ENCODE measurements at places on chromosomes 4 and X.
A peak's percentile ranks its signal among the peaks of the same experiment; 100 is the strongest.

- peak; percentile 21 for DNase-seq
Observed at GRCh38 chr4:148216866-148217814, 225.1 kb downstream of the NR3C2 start.

DNA sequence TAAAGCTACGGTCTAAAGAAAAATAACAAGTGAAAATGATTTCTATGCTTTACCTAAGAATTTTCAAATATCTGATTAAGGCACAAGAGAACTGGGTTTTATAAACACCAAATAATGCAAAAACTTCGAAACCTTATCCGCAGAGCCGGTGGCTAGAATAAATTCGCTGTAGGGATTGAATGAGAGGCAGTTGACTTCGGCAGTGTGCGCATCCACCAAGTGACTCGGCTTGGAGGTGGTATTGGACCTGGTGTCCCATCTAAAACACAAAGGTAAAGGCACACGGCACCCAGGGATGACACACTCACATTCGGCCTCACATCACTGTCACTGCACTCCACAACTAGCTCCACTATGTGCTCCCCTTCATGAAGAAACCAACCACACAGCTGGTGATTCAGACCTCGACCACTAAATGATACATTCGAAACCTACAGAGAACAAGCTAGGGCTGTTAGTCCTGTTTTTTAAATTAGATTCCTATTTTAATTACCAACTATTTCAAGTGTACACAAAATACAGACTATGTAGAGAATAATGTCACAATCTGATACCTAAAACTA is 17.5 kb downstream of the RBBP7 start:
- DNase-seq, result no peak

DNA sequence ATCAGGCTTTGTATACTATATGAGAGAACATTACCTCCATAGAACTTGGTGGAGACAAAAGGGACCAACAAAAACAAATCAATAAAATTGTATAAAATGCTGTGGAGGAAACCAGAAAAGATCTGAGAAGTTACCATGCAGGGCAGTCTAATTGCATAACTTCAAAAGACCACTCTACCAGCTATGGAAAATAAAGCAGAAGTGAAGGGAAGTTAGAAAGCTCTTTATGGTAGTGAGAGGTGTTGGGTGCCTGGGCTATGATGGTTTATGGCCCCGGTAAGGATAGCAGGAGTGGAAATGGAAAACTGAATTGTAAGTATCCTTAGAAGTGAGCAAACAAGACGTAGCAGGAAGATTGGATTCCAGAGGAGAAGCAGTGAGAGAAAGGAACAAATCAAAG is 3.1 kb downstream of the TMEM184C start:
- no peak for DNase-seq

DNA sequence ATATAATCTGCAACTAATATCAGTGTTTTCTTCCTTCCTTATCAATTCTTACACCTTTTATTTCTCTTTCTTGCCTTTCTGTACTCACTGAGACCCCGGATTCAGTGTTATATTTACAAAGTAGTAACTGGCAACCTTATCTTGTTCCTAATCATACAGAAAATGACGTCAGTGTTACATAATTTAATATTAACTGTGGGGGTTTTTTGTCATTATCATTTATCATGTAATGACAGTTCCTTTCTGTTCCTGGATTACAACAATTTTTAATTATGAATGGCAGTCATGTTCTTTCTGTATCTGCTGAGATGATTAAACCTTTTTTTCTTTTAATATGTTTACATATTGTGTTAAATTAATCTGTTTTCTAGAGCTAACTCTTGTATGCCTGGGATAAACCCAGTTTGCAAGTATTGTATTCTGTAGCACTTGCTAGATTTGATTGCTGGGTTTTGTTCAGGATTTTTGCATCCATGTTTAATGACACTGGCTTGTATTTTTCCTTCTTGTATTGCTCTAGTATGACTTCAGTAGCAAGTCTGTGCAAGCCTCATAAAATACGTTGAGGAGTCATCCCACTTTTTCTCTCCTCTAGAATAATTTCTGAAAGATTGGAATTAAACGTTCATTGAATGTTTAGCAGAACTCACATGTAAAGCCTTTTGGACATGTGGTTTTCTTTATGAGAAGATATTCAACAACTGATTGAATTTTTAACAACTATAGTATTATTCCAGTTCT is 10.4 kb upstream of the HSPA4L start:
- DNase-seq, result no peak

DNA sequence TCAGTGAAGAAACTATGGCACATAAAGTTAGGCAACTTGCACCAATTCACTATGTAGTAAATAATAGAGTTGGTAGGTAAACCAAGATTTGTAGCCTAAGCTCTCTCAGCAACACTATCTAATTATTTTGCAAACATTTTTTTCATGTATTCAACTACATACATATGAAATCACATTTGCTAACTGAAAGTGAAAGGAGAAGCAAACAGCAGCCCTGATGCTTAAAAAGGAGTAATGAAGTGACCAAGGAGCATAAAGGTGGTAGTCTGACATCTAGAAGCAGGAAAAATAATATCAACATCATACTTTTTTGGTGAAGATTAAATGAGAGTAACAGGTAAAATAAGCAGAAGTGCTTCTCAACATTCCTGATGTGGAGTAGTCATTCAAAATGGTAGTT is 603.7 kb downstream of the GRXCR1 start:
- no peak for DNase-seq

DNA sequence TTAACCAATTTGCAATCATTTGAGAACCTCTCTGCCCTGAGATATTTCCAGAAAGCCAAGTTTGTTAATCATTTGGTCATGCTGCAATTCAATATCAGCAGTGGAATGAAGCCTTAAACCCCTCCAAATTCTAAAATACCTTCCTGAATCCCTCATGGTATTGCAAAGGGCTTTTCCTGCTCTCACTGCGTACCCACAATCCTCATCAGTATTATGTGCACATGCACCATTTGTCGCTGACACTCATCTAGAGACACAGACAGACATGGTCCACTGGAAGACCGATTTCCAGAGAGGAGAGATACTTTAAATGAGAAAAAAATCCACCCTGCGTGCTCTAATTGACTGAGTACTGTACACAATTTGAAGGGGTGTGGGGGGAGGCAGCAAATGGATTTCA is 104.4 kb downstream of the GPC3 start:
- DNase-seq, result peak; percentile 1

GRCh38 chrX:71458866-71459265 is 74.0 kb upstream of the OGT start:
- DNase-seq, result no peak

DNA sequence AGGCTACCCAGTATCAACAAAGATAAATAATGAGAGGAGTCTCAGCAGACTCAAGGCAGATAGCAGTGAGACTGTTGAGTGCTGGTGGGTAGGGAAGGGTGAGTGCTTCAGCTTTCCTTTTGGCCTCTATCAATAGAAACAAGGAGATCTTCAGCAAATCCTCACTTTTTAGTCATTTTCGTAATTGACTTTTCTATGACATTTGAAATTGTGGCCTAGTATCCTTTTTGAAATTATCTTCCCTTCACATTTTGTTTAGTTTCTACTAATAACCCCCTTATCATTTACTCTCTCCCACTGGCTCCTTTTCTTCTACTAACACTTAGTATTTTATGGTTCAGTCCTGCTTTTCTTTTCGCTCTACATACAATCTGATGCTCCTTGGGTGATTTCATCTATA is 44.9 kb downstream of the LIN54 start:
- DNase-seq, result no peak

DNA sequence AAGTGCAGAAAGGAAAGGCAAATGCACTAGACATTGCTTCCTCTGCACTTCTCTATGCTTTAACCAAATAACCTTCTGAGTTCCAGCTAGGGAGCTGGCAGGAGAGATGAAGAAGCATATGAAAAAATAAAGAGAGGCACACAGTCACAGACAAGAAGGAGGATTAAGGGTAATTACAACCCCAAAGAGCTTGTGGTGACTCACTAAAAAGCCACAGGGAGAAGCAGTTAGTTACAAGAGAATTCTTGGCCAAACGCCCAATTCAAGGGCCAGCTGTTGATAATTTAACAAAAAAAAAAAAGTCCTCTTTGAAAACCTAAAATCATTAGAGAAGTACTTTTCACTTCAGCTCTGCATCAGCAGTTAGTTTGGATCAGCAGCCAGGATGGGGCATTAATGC is 478.0 kb downstream of the KCNIP4 start:
- DNase-seq, result peak; percentile 84

- DNase-seq, result no peak
Observed at GRCh38 chr4:8859550-8860095, 12.0 kb downstream of the HMX1 start.

DNA sequence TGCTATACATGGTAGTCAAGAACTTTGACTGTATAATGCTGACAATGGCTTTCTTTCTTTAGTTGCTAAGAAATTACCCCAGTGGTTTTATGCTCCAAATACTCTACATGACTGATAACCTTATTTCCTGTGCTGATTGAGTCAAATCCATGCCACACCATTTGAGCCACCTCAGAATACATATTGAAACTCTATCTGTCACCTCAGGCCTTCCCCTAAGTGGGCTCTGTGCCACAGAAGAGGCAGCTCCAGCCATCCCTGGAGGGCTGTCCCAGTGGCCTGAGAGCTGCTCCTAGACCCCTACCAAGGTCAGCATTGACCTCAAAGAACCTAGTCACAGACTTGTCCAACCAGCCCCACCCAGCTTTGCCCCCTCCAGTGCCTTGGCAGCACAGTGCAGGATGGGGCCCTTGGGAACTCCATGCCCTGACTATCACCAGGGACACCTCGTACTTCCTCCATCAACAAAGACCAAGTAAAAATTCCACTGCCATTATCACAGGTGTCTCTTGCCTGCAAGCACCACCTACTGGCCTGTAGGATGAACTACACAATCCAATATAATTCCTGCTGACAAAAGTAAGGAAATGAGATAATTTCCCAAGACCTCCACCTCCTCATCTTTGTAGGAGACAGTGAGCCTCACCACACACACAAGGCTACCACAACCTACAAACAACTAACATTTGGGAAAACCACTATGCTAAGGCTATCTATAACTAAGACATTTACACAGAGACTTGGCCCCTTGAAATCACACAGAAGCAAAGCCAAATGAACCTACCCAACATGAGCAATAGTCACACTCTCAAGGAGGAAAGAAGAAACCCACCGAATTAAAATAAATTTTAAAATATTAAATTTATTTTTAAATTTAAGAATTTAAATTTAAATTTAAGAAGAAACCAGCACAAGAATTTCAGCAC is 239.9 kb downstream of the NKX6-1 start:
- DNase-seq, result peak; percentile 10

- no peak for DNase-seq
Observed at GRCh38 chrX:15567886-15568616, 32.7 kb downstream of the ACE2 start.

DNA sequence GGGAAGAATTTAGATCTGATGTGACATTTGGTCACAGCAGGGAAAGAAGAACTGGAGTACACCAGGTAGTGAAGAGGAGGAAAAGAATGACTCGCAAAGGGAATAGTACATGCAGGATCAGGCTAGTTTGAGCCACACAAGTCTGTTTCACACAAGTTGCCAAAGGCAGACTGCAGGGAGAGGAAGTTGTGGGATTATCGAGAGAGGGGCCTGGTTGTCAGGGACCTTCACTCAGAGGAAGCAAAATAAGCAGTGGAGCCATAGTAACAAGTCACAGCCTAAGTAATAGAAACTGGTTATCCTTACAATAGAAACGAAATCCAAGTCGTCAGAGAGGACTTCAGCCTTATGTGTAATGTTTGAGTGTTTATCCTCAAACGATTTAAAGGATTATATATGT is 316.7 kb upstream of the HTR2C start:
- no peak for DNase-seq

GRCh38 chr4:67701517-67701850 is 529 bp upstream of the UBA6 start:
- DNase-seq, result no peak

DNA sequence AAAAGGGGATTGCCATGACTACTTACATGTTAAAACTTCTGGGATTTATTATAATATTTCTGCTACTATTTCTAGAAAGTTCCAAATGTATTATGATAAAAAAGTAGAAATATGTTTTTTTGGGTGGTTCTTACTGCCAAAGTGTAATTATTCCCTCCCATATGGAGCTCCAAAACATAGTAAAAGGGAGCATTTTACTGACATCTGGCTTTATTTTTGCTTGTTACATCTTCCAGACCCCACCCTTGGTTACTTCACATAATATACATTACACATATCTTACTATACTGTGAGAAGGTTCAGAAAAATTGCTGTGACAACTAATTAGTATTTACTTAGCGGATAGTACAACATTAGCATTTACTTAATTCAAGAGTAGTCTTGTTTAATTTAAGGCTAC is 205.1 kb upstream of the TLL1 start:
- DNase-seq, result no peak

- no peak for DNase-seq
Observed at GRCh38 chrX:23732704-23733103, 10.4 kb downstream of the ACOT9 start.

DNA sequence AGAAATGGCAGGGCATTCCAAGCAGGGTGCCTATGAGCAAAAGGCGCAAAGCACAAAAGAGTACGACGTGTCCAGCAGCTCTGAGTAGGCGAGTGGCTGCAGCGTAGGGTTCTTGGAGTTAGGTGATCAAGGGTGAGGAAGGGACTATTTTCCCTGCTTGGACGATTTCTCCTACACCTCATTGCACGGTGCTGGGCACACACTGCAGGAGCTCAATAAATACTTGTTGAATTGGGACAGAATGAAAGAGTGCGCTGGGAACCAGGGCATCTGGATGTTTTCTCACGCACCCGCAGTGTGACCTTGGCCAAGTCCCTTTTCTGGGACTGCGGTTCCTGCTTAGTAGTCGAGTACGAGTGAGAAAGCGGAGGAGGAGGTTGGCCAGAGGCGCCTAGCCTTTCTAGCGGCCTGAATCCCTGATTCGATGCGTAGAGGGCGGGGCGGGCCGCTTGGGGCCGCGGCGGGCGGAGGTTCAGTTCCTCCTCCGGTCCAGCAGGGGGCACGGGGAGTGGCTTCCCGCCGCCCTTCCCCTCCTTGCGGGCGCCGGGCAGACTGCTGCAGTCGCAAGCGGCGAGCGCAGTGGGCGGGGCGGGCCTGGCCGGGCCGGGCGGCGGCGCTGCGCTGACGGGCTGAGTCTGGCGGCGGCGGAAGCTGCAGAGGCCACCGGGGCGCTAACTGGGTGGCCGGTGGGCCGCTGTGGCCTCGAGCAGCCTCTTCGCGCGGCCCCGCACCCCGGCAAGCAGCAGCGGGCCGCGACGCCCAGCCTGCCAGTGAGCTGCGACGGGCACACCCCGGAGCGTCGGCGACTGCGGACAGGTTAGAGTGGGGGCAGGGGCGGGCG is at the start of gene FAM199X:
Gene FAM199X (plus strand): TSS at position 560 of the 841 bp plus-strand sequence. CDS start 333 bp downstream, outside the sequence.
- DNase-seq, result peak; percentile 79

GRCh38 chrX:14779580-14779979 is 93.3 kb downstream of the FANCB start:
- no peak for DNase-seq

GRCh38 chr4:89625599-89626293 is 211.2 kb downstream of the SNCA start:
- no peak for DNase-seq

- no peak for DNase-seq
Observed at GRCh38 chrX:46757052-46757451, 1.9 kb downstream of the SLC9A7 start.

DNA sequence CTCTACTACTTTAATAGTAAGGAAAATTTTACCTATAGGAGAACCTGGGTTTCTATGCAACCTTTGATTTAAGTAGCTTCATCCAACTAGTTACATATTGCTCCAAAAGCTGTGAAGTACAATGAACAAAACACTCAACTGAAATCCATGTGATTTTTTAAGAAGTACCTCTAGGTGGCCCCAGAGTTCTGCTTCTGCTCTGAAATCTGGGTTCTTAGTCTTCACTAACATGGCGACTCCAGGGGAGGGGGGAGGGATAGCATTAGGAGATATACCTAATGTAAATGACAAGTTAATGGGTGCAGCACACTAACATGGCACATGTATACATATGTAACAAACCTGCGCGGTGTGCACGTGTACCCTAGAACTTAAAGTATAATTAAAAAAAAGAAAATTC is 73.4 kb upstream of the MAGEB2 start:
- DNase-seq, result peak; percentile 51
